ENCODE measurements at places on chromosomes 1 and 21.

DNA sequence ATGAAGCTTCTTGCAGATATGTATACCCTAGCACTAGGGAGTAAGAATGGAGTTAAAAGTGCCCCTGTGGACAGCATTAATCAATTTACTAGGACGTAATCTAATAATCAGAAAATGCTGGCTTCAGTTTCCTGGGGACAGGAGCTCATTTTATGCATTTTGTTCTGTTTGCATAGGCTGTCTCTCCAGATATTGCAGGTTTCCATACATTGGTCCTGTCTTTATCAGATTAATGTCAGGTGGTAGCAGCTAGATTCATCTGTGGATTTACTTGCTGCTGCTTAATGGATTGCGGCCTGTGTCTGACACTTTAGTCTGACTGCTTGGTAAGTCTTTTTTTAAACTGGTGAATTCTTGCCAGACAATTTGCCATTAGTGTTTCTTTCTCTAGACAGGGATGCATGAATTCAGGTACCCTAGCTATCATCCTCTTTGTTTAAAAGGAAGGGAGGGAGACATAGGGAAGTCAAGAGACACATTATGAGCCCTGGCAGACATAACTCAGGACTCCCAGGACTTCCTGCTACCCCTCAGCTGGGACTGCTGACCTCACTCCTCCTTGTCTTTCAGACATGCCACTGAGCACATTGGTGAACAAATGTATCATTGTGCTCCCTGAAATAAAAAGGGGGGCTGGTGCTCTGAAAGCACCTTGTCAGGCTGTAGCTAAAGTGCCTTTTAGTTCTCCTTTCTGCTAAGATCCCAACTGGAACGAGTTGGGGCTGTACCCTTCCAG is 47.7 kb downstream of the NOS1AP start:
- DNase-seq = no peak

DNA sequence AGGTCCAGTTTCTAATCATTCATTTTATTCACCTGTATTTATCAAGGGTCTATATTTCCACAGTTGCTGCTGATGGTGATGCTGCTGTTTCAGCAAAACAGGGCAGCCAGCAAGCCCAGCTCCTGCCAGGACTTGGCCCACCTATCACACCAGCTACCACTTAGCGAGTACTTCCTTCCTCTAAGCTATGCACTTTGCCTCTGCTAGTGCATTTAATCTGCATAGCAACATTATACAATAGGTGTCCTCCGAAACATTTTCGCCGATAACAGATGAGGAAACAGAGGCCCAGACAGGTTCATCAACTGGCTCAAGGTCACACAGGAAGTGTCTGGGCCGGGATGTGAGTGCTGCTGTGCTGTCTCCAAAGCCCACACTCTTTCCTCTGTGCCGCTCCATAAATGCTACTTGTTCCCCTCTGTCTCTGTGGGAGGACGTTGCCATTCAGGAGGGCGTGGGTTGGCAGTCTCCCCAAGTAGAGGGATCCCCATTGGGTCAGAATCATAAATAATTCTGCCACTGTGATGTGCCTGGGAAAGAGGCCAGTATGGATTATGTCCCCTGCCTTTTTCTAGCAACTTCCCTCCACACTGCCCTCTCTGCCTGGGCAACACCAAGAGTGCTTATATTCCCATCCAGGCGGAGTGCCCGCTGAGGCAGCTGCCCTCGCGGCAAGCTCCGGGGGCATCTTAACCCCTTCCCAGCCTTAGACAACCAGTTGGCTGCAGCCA is 9.4 kb upstream of the PLEKHA6 start:
- DNase-seq = no peak

GRCh38 chr21:30518876-30519275 is 16.9 kb upstream of the KRTAP19-5 start:
- DNase-seq = no peak

DNA sequence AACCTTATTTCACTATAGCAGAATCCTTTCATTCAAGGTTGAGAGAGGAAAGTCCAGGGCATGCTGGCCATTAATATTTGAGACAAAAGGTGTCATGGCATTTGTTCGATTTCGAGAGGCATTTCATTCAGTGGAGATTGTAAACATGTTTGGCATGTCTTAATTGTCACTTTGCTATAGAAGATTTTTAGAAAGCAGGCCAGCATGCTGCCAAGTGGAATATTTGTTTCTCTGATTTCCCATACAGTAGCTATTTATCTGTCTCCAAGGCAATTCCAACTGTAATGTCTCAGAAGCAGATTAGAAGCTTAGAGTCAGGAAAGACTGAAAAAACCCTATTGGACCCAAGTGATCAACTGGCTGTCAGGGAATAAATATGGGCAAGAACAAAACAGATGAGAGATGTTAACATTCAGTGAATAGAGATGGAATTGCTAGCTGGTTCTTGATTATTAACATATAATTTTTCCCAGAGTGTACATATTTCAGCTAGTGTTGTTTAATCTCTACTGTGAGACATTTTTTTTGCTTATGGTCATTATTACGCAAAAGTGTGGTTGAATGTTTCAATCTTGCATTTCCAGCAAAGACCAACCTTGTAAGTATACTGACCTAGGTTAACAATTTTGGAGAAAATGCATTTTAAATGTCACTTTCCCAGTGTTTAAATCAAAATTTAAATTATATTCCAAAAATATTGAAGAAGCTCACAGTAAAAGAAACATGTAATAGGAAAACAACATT is 174.6 kb downstream of the KCNK2 start:
- DNase-seq = no peak

DNA sequence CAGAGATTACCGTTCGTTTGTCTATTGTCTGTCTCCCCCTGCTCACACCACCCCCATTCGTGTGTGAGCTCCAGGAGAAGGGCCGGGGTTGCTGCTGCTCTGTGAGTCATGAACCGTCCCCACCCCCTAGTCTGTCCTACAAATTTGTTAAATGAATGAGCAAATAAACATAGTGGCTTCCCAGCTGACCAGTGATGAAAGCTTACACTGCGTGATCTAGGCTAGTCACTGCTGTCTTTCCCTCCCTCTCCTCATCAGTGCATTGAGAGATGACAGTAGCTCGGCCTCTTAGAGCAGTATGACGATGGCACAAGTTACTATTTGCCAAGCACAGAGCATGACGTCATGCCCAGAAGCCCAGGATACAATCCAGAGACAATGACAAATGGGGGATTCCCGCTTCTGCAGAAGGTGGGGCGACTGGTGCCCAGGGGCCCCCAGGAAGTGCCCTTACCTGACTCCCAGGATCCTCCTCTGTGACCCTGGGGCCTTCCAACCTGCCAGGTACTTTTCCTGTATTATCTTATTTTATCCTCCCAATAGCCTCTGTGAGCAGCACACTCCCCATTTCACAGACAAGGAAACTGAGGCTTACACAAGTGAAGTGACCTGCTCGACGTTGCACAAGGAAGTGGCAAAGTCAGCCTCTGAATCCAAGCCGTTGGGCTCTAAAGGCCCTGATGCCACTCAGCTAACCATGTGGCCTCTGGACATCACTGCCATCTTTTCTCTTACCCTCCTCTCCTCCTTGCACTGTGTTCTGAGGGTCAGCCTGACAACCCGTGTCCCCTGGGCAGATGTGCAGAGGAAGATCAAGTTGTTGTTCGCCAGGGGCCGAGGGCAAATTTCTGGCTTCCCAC is 8.6 kb upstream of the EPHA2 start:
- peak; percentile 17 for DNase-seq

GRCh38 chr21:44487831-44488230 is 32.5 kb downstream of the LRRC3 start:
- DNase-seq = peak; percentile 57
